ENCODE measurements at places on chromosomes 3 and 15.

DNA sequence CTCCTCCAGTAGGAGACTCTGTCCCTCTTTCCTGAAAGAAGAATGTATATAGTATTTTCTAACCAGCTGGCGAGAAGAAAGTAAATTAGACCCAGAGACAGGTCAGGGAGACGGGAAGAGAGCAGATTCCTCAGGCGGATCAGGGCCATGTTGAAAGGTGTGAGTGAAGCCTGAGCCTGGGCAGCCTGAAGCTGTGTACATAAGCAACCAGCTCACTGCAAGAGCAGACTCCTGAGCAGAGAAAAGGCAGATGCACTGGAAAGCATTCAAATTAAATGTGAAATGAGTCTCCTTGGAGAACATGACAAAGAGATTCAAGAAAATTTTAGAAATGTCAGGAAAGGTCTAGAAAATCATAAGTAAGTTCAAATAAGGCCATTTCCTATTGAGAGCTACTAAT is 165.8 kb downstream of the GOLIM4 start:
- DNase-seq: no peak

GRCh38 chr15:40289140-40289775 is 6.4 kb upstream of the ANKRD63 start:
- no peak for DNase-seq

DNA sequence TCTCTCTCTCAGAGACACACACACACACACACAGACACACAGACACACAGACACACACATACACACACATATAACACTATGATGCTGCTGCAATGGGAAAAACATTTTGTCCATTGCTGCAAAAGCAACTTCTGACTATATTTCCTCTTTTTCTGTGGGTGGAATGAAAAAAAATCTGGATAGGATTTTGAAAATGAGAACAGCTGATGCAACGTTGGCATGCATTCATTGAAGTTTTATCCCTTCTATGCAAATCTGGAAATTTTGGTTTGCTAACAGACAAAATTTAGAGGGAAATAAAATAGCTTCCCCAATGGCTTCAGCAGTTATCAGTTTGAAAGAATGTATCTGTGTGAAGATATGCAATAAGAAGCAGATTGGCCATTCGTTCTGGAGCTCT is 763.4 kb upstream of the GRM7 start:
- no peak for DNase-seq

DNA sequence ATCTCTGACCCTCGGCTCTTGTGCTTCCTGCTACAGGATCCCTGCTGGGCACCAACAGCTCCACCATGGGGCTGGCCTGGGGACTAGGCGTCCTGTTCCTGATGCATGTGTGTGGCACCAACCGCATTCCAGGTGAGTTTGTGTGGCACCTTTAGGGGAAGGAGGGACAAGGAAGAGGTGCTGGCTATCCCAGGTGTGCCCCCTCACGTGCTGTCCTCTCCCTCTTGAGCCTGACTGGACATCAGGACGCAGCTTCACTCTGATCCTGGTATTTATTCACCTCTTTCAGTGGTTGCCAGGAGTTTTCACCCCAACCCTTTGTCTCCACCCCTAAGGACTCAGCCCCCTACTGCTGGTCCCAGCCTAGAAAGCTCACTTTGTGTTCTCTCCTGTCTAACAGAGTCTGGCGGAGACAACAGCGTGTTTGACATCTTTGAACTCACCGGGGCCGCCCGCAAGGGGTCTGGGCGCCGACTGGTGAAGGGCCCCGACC is 960 bp downstream of the THBS1 start:
- DNase-seq: no peak

DNA sequence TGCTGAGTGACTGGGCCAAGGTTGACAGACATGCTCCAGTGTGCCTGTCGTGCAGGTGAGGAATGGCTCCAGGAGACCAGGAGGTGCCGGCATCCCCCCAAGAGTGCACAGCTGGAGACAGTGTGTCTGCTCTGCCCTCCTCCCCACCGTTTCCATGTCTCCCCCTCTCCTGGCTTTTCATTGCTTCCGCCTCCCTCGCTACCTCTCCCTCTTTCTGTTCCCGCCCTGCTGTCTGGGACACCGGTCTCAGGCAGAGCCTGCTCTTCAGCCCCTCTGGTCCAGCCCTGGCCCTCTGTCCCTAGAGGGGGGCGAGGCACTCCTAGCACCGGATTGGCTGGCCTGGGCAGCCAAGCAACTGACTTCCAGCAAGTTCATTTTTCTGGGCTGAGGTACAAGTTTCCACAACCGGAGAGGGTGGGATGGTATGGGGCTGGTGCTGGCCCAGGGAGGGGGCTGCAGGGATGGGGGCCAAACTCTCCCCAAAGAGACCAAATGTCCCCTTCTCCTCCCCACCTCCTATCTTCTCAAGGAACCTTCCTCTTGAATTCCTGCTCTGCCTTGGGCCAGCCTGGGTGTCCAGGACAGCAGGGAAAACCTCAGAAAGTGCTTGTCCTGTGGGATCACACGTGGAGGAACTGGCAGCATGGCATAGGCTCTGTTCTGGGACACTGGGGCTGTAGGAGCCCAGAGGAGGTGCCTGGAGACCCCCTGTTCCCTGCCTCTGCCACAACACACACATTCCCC is 32.6 kb downstream of the PRKCD start:
- DNase-seq: no peak

GRCh38 chr3:151016478-151016795 is 43.9 kb upstream of the CLRN1 start:
- no peak for DNase-seq

DNA sequence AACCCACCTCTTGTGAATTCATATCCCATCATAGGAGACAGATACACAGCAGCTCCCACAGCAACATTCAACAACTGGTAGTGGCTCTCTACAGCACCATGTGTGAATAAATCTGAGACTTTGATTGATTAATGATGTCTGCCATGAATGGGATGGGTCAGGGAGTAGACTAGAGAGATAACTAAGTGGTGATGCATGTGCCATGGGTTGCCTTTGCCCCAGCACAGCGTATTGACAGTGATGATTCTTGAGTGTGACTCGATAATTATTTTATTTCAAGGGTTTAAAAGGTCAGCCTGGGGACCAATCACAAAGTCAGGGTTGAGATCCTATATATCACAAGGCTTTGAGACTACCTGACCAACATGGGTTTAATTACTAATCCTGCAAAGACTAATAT is 295.9 kb downstream of the PTPRG start:
- DNase-seq: no peak

DNA sequence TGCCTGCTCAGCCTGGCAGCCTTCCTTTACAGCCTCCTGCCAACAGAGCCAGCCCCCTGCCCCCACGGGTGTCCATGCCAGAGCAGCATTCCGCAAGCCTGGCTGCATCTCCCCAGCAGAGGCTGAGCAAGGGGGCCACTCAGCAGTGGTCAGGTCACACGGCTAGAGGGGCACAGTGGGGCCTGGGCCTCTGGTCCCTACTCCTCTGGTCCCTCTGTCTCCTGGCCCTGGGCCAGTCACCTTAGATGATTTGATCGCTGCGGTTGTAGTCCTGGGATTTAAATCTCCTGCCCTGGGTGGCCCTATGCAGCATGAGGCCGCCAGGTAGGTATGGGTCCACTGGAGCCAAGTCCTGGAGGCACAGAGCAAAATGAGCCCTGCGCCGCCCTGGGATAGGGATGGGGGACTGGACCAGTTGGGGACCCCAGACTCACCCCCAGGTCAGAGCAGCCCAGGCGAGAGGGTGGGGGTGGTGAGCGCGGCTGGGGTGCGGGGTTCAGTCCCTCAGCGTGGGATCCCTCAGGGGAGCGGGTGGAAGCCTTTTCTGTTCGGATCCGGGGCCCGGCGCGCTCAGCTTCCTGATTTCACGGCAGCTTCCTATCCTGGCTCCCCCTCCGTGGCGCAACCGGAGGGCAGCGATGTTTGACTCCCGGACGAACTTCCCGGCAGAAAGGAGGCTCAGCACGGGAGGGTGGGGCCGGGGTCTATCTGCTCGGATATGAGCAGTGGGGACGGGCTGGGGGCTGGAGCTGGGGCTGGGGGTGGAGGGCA is at the start of gene ZBTB47:
Gene ZBTB47, plus strand, starts transcription at position 138 of the 771 bp plus-strand sequence. CDS start 4,659 bp downstream, outside the sequence.
- peak; percentile 41 for DNase-seq

DNA sequence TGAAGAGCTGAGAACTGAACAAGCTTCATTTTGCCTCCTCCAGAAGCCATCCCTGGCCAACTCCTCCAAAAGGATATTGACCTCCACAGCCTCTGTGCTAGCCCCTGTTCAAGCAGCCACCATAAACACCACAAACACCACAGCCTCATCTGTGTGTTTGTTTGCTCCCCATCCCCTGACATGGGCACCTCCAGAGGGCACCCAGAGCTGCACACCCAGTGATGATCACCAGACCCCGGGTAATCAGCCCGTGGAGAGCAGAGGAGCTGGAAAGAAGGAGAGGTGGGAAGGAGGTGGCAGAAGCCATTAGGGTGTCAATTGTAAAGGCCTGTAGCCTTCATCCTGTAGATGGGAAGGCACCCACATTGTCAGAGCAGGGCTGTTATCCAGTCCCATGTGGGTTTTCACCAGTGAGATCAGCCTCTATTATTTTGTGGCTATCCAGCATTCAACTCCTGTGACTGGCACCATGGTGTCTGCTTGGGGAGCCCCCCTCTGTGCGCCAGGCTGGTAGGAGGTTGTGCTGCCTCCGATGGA is 6.8 kb upstream of the WNT7A start:
- DNase-seq: no peak

- DNase-seq: no peak
Observed at GRCh38 chr15:63896336-63897115, 62.8 kb upstream of the HERC1 start.

- DNase-seq: no peak
Observed at GRCh38 chr3:70882104-70882503, 569.7 kb upstream of the MDFIC2 start.

GRCh38 chr3:111715911-111716523 is 120.9 kb upstream of the ZBED2 start:
- peak; percentile 42 for DNase-seq

DNA sequence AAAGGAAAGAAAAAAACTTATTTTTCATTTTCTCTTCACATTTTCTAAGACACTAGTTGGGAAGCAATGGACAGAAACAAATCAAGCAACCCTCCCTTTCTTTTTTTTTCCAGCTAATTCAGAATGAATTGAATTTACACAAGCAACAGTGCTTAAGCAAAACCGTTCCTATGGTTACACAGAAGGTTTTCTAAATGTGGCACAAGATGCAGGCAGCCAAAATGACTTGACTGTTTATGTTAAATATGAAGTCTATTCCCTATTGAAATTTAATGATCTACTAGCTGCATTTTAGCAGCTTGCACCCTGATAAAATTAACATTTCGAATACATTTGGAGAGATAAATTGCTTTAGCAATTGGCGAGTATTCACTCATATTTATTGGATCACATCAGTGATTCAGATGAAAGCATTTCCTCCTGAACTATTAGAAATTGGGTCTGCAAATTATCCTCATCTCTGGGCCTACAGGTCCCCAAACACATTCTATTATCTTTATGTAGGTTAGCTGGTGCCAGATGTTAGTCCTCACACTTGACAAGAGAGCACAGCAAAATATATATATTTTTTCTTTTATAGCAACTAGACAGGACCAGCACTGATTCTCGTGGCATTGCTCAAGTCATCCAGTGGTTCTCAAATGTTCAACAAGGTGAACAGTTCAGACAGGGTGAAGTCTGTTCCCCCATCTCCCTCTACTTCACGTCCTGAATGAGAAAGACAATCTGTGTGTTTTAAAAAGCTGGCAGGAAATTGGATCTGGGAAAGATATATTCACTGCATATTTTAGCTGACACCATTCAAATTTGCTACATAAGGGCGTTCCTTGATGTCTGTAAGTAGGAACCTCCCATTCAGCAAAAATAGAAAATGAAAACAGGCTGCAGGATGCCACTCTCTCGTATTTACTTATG is 463.6 kb upstream of the KCNMB2 start:
- no peak for DNase-seq

GRCh38 chr15:51288143-51289065 is 50.0 kb downstream of the CYP19A1 start:
- DNase-seq: no peak

- no peak for DNase-seq
Observed at GRCh38 chr15:23052522-23052921, 13.2 kb upstream of the TUBGCP5 start.

DNA sequence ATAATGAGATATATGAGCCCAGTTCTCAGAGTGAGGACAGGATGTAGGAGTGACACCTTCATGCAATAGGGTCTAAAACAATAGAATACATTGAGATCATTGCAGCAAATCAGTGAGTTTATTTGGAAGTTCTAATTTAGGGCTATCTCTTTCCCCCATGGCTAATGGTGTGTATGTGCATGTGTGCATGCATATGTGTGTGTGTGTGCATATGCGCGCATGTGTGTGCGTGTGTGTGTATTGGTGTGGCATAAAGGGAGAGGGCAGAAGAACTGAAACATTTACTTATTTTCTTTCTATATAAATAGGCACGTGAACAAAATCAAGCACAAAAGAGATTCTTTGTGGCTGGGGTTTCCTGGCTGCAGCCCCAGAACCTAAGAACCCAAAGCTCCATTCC is 115.7 kb upstream of the VEPH1 start:
- no peak for DNase-seq

GRCh38 chr3:66481071-66482017 is 19.5 kb downstream of the LRIG1 start:
- DNase-seq: no peak

DNA sequence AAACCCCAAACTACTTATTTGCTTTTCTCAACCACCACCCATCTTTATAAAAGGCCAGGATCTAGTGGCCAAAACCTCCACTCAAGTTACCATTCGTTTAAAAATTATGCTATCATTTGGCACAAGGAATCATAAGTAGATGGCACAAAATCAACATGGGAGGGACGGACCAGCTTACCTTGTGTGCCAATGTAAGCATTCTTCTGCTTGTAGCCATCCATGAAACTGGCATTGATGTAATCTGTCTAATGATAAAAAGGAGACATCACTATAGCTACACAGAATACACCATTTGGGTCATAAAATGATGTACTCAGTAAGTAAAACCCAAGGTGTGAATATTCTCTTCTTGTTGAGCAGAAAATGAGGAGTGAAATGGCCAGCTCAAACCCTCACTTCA is 28.2 kb upstream of the SIN3A start:
- no peak for DNase-seq

DNA sequence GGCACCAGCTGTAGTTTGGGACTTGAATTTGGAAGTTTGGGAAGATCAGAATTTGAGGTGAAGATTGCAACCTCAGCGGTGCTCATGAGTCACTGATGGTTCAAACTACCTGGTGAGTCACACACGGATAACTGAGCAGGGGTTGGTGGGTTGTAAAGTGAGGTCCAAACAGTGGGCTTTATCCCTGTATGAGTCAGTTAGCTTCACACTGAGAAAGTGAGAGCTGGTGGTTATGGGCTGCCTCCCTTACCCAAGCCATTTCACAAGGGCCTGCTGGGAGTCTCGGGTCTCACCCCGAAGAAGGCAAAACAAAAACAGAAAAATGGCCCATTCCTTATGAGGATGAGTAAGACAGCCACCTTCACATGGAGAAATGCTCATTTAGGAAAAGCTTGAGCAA is 77.0 kb downstream of the ITGA11 start:
- DNase-seq: no peak

DNA sequence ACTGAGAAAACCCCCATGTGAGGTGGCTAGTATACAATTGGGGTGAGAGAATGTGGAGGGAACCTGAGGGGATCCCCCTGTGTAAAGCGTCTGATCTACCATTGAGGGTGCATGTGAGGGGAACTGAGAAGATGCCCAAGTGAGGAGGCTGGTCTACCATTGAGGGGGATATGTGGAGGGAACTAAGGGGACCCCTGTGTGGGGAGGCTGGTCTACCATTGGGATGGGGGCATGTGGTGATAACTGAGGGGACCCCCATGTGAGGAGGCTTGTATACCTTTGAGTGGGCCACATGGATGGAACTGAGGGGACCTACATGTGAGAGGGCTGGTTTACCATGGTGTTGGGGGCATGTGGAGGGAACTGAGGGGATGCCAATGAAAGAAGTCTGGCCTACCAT is 160.8 kb downstream of the FBLN2 start:
- no peak for DNase-seq

Data from CD4-positive, alpha-beta T cell treated with Interleukin-6 for 4 hours (primary cell).